AG10803 (cell line): ENCODE measurements at places on chromosomes 7 and 10.
A peak's percentile ranks its signal among the peaks of the same experiment; 100 is the strongest.

- DNase-seq: no peak
Measured at GRCh38 chr10:108673741-108674140, 1249.6 kb downstream of the XPNPEP1 start.

DNA sequence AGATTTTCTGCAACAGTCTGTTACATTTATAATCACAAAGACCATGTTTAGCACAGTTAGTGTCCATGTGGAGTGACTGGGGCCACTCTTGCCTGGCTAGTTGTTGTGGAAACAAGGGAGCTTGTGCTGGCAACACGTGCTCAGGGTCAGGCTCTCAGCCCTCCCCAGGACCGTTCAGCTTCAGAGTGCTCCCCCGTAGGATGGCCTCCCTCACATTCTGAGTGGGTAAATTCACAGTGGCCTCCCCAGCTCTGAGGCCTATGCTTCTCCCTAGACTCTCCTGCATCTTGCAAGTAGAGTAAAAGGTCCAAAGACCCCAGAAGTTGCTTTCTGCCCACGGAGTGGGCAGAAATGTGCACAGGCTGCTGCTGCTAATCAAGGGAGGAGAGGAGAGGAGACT lies 122.3 kb downstream of the ADCY1 start:
- DNase-seq: no peak

GRCh38 chr10:120426306-120426705 lies 30.7 kb upstream of the PLPP4 start:
- DNase-seq: peak; percentile 62

DNA sequence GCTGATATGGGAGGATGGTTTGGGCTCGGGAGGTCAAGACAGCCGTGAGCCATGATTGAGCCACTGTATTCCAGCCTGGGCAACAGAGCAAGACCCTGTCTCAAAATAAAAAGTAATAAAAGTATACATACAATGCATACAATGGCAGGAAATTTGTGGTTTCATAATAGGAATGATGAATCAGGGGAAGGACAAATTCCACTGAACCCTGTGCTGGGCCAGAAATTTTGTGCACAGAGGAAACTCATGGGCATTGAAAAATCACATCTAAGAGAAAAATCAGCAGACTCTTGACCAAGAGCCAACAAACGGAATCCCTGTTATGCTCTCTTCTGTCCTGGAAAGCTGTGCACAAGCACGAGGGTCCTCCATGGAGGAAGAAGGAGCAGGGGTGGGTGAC lies 35.1 kb downstream of the SEM1 start:
- no peak for DNase-seq

DNA sequence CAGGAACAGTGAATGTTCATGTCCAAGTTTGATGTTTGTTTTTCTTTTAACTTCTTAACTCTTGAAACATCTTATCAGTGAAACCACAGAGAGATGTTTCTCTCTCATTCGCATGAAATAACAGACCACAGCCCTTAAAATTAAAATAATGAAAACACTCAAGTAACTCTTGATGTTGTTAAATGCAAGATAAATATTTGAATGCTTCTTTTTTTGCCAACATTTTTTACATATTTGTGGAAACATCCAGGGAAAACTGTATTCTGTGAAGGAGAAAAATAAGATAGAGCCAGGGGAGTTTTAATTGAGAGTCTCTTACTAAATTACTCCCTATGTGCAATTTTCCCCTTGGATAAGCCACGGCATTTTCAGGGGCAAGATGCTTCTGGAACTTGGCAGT lies 361.8 kb upstream of the MGMT start:
- DNase-seq: peak; percentile 9

DNA sequence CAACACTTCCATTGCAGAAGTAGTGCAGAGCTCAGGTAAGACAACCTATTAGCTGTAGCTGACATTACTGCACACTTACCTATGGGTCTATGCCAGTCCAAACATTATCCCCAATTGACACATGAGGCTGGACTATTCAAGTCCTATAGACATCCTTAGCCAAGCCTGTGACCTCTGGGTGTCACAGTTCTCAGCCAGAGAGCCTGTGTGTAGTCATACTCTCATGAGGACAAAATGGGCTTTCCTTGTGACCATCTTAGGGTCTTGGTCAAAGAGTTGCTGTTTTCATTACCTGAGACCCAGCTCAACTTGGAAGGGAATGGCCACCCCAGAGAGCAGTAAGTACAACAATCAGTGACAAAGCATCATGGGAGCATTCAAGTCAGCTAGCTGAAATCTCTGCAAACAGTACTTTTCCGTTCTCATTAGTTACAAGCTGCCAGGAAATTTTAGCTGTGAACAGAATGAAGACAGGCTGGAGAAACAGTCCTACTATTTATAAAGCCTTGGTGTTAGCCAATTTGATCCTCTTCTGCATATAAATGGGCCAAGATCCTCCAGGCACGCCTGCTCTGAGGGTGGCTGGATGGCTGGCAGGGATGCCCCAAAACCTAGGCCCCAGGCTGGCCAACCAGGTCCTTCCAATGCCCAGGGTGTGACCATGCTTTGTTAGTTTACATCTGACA lies 44.3 kb downstream of the NUDCD3 start:
- no peak for DNase-seq

DNA sequence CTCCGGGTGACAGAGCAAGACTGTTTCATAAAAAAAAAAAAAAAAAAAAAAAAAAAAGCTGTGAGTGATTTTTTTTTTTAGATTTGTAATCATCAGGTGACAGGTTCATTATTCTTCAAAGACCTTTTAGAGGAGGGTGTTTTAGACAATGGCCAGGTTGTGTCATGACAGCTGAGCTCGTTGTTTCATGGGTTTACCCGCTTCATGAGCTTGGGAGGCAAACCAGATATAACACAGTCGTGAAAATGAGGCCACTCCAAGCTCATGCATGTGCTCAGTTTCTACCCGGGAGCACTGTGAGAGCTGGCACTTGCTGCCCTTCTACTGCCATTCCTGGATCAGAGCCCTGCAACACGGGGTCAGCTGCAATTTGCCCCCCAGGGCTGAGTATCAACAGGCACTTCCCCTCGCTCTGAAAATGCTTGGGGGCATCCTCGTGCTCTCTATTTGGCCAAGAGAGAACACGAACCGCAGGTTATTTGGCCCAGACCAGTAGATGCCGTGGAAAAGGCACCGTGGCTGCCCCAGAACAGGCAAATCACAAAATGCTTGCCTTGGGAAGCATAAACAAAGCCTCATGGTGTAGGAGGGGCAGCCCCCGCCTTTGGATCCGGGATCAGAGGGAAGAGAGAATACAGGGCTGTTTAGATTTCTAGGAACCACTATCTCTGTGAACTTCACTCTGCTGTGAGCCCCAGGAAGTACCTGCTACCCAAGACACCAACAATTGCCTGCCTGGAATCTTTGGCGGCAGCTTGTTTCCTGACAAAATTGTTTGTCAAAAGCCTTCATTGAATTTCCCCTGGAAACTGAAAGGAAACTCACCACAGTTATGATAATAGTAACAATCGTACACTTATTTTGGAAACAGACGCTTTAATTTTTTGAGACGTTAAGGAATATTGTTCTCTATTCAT lies 371.0 kb downstream of the FRMD4A start:
- DNase-seq: no peak

GRCh38 chr10:102814453-102814871 lies 22.8 kb downstream of the CYP17A1 start:
- DNase-seq: no peak

- DNase-seq: no peak
Measured at GRCh38 chr7:131499801-131500200, 56.6 kb downstream of the PODXL start.

- DNase-seq: peak; percentile 59
Measured at GRCh38 chr10:80535671-80536360, 1.9 kb upstream of the SH2D4B start.

- DNase-seq: no peak
Measured at GRCh38 chr7:41592794-41593193, 110.1 kb downstream of the INHBA start.

DNA sequence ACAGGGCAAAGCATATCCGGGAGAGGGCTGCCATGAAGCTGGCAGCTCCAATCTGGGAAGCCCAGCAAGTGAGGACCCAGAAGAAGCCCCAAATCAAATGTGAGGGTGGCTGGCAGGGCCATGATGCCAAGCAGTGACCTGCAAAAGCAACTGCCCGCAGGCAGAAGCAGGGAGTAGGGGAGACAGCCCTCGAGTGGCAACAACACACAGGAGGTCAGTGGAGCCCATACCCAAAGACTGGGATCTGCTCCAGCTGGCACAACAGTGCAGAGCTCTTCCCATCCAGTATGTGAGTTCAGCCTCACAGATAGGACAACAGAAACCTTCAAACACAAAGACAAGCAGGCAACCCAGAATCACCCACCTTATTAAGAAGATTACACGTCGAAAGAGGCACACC lies 45.0 kb downstream of the GRID1 start:
- DNase-seq: no peak

DNA sequence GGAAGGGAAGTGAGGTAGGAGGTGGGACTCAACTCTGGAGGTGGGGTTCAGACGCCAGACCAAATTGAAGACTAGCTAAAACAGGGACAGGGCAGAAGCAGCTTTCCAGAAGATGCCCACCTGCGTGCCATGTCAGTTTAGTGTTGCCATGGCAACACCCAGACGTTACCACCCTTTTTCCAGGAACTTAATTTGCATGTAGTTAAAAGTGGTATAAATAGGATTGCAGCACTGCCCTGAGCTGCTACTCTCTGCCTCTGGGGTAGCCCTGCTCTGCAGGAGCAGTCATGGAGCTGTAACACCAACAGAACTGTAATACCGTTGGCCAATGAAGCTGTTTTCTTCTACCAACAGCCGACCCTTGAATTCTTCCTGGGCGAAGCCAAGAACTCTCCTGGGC lies 93.8 kb downstream of the PRKCQ start:
- DNase-seq: no peak

DNA sequence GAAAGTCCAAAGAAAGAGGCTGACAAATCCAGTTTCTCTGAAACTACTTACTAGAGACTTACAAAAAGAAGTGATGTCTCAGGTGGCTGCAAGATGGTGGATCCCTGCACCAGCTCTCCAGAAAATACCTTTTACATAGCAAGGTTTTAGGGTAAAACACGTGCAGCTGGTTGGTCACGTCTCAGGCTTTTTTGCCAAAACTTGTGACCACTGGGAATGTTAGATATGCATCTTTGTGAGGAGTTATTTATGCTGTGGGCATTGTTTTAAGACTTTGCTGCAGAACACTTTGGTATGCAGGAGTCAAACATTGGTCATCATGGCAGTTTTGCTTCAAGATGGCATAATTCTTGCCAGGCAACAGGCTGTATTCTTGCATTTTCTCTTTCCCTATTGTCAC lies 1352.8 kb downstream of the REEP3 start:
- no peak for DNase-seq

DNA sequence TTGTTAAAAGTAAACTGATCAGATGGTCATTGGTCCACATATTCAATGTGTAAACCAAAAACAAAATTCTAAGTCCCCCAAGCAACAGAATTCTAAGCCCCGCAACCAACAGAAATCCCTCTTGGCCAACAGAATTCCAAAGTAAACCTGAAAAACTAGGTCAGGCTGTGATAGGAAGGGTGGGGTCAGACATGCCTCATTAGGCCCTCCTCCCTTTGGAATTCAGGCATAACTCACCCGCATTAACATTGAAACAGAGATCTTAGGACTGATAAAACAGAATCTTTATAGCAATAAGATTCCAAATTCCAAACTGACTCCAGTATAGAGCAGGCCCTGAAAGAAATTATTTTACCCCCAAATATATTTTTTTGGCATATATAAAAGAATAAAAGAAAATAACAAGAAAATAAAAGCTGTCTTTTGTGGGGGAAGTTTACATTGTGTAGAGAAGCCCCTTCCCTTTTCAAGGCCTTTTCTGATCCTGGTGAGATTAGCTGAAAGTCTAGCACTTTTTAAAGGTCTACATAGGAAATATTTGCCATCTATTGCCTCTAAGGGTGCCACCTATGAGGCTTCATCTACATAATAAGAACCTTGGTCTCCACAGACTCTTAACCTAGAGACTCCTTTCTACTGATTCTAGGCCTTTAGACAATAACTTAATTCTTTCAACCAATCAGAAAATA lies 30.5 kb downstream of the GNAT3 start:
- peak; percentile 9 for DNase-seq

GRCh38 chr7:132225216-132226030 lies 350.8 kb downstream of the PLXNA4 start:
- DNase-seq: no peak

- no peak for DNase-seq
Measured at GRCh38 chr10:31604646-31605170, 285.7 kb downstream of the ZEB1 start.

GRCh38 chr7:120735791-120736190 lies 122.2 kb downstream of the TSPAN12 start:
- DNase-seq: no peak

- no peak for DNase-seq
Measured at GRCh38 chr10:117924820-117925219, 121.9 kb downstream of the RAB11FIP2 start.

GRCh38 chr10:101130984-101131961 lies at the start of gene TLX1:
TSS of gene TLX1 (plus strand) at chr10:101131300. CDS start at chr10:101131542, 242 bp downstream.
- no peak for DNase-seq

DNA sequence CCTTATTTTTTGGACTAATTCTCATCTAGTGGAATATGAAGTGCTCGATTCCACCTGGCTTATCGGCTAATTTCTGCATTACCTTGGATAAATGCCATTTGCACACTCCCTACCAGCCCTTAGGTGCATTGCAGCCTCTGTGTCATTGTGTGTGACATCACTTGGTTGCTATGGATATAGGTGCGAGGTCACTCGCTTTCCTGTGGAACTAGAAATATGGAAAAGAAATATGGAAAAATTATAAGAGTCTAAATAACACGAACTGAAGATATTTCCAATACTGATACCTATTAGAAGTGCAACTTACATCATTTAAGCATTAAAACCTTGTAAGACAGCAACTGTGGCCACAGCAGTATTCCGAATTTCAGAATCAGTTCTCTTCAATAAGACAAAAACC lies 2.0 kb downstream of the YWHAG start:
- DNase-seq: no peak

DNA sequence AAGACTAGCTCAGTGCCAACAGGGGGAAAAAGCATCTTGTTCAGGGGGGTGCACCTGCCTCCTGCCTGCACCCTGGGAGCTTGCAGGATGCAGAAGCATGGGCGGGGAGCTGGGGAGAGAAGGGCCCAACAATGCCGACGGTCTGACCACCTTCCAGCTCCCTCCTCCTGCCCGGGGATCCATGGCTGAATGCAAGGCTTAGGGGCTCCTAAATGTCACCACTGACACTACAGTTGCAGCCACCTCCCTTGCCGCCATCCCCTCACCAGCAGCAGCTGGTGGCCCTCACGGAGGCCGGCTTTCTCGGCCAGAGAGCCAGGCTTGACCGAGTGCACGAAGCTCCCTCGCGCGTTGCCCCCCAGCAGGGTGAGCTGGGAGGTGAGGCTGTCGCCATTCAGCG lies 78.8 kb upstream of the GNA12 start:
- DNase-seq: no peak

- DNase-seq: no peak
Measured at GRCh38 chr7:132045481-132045980, 489.1 kb upstream of the PODXL start.

GRCh38 chr10:130079614-130080460 lies 30.8 kb downstream of the C10orf143 start:
- no peak for DNase-seq
